ENCODE measurements at places on chromosomes 2 and 18. TPM values are rescaled to one million over a fixed set of nuclear protein-coding genes. Genes with fewer than 3 reads are reported as not detected.

Gene MTHFD2
- 35.8 TPM for polyA plus RNA-seq

Gene TDRD15
- 0.06 TPM for polyA plus RNA-seq

Gene NT5C1B
- not detected for polyA plus RNA-seq

Gene GAD1
- polyA plus RNA-seq = 0.08 TPM

Gene C2orf78
- not detected for polyA plus RNA-seq

Gene YWHAQ
- 129 TPM for polyA plus RNA-seq

Gene EPAS1
- 30.5 TPM for polyA plus RNA-seq

Gene TWSG1
- polyA plus RNA-seq = 11.1 TPM

Gene RAB31
- 22.9 TPM for polyA plus RNA-seq

Gene LRPPRC
- 25.0 TPM for polyA plus RNA-seq

Gene PIEZO2
- polyA plus RNA-seq = 0.42 TPM

Gene AP1S3
- 3.2 TPM for polyA plus RNA-seq

Gene SCN3A
- polyA plus RNA-seq = 1.3 TPM

Measured in spleen (tissue), 13 donors.